ENCODE measurements at places on chromosomes 16 and 17.

GRCh38 chr17:80365001-80365965 lies 49.7 kb upstream of the ENDOV start:
- no peak for DNase-seq

DNA sequence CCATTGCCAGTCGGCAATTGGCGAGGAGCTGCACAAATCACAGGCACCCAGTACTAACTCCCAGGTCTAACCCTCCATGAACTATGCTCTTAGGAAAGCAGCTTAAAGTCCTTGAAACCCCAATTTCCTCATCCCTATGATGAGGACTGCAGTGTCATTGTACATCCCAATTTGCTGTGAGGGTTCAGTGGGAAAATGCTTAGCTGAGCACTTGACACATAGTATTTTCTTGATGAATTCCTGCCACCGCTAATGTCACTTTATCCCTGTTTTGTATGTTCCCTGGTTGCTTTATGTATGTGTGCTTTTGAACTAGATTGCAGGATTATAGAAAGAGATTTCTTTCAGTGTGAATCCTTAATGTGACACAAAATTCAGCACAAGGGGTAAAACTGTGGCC lies 161.5 kb upstream of the RBFOX1 start:
- DNase-seq, result no peak

DNA sequence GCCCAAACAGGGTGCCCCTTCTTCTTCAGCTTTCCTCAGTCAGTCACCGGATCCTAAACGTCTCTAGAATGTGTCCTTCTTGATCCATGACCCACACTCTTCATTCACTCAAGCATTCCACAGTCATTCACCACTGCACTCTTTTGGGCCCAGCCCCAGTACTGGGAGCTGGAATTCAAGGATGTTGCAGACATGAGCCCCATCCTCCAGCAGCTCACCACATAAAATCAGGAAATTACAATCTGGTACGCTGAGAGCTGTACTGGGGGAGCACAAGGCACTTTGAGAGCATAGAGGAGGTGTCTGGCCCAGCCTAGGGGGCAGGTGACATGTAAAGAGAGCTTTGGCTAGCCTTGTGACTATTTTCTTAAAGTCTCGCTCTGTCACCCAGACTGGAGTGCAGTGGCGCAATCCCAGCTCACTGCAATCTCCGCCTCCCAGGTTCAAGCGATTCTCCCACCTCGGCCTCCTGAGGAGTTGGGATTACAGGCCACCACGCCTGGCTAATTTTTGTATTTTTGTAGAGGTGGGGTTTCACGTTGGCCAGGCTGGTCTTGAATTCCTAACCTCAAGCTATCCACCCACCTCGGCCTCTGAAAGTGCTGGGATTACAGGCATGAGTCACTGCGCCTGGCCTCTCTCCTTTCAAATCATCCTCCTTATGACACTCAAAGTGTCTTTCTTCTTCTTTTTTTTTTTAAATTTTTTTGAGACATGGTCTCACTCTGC lies 18.7 kb downstream of the CES4A start:
- no peak for DNase-seq

- DNase-seq, result no peak
These were observed 2.9 kb upstream of the CLDN9 start for GRCh38 chr16:3009568-3010390.

- no peak for DNase-seq
These were observed 16.7 kb downstream of the SLC6A2 start for GRCh38 chr16:55672471-55672870.

GRCh38 chr16:21033704-21034103 lies 116.9 kb downstream of the DNAH3 start:
- peak; percentile 50 for DNase-seq

DNA sequence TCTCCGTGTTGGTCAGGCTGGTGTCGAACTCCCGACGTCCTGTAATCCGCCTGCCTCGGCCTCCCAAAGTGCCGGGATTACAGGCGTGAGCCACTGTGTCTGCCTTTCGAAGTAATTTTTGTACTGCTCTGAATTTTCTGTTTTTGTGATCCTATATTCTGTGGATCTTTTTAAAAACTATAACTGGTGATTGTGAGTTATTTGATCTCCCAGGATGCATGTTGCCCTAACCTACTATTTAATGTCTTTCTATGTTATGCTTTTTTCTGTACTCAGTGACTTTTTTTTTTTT lies 2.5 kb downstream of the RSPRY1 start:
- no peak for DNase-seq

DNA sequence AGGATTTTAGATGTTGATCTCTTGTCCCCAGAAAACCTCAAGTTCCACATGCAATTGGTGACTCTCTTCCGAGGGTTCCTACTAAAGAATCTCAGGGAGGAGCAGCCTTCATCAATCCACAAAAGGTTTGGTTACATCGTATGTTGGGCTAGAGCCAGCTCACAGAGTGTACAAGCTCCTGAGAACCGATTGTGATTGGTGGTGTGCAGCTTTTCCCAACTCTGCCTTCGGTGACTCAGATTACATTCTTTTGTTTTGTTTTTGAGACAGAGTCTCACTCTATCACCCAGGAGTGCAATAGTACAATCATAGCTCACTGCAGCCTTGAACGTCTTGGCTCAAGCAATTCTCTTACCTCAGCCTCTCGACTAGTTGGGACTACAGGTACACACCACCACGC lies 172.4 kb downstream of the PMP22 start:
- DNase-seq, result no peak

DNA sequence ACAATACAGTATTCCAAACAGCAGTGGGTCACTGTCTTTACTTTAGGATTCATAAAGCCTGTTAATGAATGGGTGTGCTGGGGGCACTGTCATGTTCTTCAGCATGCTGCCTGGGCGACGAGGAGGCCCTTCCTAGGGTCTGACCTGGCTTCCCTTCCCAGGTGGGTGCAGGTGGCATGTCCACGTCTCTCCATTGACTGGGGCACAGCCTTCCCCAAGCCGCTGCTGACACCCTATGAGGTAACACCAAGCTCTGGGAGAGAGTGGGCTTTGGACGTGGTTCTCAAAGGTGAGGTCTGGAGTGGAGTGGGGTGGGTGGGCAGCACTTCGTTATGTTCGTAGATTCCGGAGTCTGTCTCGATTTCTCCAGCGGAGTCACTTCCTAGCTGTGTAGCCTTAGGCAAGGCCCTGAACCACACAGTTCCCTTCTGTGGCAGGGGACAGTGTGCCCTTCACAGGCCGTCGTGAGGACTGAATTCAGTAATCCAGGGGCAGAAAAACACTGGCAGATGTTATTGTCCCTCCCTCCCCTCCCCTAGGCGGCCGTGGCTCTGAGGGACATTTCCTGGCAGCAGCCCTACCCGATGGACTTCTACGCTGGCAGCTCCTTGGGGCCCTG lies 771 bp upstream of the OVCA2 start:
- DNase-seq, result peak; percentile 43

- no peak for DNase-seq
These were observed 56.4 kb upstream of the SLC25A19 start for GRCh38 chr17:75345514-75346167.

DNA sequence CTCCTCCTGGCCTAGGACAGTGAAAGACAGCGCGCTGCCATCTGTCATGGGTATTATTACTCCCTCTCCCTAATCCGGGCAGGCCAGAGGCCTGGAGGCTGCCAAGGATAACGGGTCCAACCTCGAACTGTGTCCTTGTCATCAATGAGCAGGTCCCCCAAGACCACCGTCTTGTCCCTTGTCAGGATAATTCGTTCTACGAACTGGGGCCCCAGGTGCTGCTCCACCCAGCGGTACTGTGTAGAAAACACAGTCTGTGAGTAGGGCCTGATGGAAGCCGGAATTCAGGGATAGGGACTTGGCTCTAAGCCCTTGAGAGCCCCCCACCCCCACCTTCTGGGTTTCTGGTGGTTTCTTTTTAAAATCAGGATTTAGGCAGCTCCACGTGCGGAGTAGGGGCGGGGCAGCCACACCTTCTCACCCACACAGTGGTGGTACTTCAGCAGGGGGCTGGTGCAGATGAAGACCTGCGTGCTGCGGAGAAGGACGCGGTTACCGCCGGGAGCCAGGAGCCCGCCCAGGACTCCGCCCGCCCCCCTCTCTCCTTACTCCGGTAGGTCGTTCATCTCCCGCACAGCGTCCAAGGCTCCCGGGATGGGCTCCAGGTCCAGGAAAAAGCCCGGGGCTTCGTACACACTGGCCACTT lies 787 bp downstream of the NT5C start:
- peak; percentile 49 for DNase-seq

GRCh38 chr17:50056217-50056960 lies 479 bp downstream of the ITGA3 start:
- DNase-seq, result peak; percentile 59

GRCh38 chr17:27817731-27818130 lies 17.4 kb upstream of the NOS2 start:
- no peak for DNase-seq

GRCh38 chr17:72604518-72604917 lies 483.7 kb downstream of the SOX9 start:
- no peak for DNase-seq

- DNase-seq, result no peak
These were observed 249.6 kb downstream of the NTN1 start for GRCh38 chr17:9270921-9271320.

- DNase-seq, result no peak
These were observed 15.1 kb upstream of the CDRT4 start for GRCh38 chr17:15482476-15482875.

- DNase-seq, result no peak
These were observed 48.3 kb downstream of the TBC1D16 start for GRCh38 chr17:79987187-79987934.

DNA sequence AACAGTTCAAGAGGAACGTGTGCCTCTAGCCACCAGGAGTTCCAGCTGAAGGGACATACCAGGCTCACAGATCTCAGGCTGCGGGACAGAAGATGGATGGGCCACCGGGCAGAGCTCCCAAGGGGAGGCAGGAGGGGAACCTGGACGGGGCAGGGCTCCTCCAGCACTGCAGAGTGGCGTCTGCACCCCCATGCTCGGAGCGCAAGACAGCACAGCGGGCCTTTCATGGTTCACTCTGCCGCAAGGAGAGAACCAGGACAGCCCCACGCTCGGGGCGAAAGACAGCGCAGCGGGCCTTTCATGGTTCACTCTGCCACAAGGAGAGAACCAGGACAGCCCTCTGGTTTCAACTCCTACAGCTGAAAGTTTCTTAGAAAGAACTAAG lies 20.6 kb downstream of the SLC38A10 start:
- no peak for DNase-seq

DNA sequence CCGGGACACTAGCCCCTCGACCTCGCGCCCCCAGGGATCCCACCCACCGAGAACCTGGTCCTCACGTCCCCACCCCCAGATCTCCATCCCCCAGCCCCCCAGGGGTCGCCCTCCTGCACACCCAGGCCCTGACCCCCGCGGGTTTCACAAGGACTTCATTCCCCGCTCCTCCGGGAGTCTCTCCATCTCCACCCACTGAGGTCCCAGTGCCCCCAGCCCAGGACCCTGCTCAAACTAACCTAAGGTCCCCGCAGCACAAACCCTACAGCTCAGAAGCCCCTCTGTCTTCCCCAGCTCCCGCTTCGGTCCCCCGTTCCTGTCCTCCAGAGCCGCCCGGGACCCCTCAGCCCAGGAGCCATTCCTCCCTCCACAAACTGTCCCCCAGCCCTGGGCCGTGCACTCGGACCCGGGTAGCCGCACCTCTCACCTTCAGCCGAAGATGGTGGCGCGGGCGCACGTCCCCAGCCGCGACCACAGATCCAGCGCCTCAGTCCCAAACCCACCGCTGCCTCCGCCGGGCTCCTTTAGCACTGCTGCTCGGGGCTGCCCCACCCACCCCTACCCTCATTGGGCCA lies at the start of gene MYH10:
TSS of gene MYH10 (minus strand) at position 499 of the 575 bp plus-strand sequence. CDS start 7,479 bp downstream, outside the sequence.
- no peak for DNase-seq

- DNase-seq, result no peak
These were observed 1.9 kb downstream of the CDK10 start for GRCh38 chr16:89688395-89688794.

GRCh38 chr16:54977211-54977610 lies 46.5 kb downstream of the IRX5 start:
- no peak for DNase-seq

DNA sequence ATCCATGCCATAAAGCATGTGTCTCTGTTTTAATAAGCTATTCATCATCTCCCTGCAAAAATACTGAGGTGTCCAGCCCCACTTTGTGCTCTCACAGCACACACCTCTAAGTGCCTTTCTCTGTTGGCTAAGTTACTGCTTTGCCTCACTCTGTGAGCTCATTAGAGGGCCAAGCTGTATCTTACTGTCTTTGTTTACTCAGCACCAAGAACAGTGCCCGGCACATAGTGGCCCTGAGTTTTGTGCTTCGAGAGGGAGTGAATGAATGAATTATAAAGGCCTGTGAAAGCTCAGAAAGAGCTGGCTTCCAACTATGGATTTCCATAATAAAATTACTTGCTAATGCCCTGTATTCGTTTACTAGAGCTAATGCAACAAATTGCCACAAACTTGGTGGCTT lies 50.2 kb upstream of the NOG start:
- DNase-seq, result no peak

DNA sequence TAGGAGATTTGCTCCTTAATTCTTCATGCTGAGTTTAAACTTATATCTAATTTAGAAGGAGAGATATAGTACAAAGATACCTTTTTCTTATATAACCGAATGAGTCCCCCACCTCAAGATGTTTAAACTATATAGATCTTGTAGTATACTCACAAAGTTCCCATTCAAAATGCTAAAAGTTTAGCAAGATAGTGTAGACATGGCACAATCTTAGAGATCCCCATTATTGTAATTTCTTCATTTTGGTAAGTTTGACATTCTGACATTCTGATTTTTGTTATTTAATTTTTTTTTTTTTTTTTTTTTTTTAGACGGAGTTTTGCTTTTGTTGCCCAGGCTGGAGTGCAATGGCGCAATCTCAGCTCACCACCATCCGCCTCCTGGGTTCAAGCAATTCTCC lies 22.8 kb downstream of the SNTB2 start:
- no peak for DNase-seq

GRCh38 chr16:76511203-76511602 lies 234.0 kb downstream of the CNTNAP4 start:
- DNase-seq, result no peak

- DNase-seq, result peak; percentile 48
These were observed 42.5 kb downstream of the MYH3 start for GRCh38 chr17:10614536-10615155.

- no peak for DNase-seq
These were observed 287.3 kb upstream of the FOXF1 start for GRCh38 chr16:86222965-86223551.

DNA sequence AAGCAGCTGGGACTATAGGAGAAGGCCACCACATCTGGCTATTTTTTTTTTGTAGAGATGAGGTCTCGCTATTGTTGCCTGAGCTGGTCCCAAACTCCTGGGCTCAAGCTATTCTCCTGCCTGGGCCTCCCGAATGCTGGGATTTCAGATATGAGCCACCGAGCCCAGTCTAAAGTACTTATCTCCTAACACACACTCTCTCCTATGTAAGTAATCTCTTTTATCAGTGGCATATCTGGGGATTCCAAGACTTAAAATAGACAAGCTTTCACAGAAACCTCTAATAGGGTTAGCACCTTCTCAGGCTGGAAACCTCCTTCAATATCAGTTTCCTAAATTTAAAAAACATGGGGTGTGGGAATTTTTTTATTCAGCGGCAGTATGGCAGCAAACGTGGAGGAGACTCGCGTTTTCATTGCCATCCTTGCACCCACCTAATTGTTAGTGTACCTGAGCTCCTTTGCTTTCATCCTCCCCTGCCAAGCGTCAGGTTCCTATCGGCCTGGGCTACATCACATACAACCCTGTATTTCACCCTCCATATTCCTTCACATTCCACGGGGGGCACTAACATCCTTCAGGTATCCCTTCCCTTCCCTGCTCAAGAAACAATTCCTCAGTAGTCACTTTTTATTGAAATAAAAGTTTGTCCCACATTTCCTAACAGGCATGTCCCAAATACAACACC lies 1.1 kb downstream of the EZH1 start:
- DNase-seq, result no peak

GRCh38 chr17:59712862-59713261 lies 5.4 kb downstream of the VMP1 start:
- DNase-seq, result no peak

- no peak for DNase-seq
These were observed 21.0 kb downstream of the CNP start for GRCh38 chr17:41987642-41988041.
